ENCODE measurements at places on chromosomes 12 and 14.

DNA sequence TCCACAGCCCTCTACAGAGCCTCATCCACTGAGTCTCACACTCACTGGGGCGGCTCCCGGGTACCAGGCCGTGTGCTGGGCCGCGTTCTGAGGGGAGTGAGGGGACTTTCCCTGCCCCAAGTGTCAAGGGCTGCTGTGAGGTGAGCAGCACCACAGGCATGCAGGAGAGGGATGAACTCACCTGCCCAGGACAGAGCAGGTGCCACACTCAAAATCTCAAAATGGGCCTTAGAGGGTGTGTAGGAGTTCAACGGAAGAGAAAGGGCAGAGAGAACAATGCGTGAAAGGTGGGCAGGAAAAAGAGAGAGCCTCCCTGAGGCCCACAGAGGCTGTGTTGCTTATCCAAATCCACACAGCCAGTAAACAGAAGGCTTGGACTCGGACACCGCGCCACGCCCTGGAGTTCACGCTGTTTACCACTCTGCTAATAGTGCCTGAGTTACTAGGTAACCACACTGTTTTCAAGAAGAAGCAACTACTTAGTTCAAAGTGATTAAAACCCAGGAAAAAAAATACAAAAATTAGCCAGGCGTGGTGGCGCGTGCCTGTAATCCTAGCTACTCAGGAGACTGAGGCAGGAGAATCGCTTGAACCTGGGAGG, 32.7 kb downstream of the TSPAN11 start:
- no peak for DNase-seq

GRCh38 chr14:89571491-89571890, 154.5 kb upstream of the FOXN3 start:
- DNase-seq = no peak

DNA sequence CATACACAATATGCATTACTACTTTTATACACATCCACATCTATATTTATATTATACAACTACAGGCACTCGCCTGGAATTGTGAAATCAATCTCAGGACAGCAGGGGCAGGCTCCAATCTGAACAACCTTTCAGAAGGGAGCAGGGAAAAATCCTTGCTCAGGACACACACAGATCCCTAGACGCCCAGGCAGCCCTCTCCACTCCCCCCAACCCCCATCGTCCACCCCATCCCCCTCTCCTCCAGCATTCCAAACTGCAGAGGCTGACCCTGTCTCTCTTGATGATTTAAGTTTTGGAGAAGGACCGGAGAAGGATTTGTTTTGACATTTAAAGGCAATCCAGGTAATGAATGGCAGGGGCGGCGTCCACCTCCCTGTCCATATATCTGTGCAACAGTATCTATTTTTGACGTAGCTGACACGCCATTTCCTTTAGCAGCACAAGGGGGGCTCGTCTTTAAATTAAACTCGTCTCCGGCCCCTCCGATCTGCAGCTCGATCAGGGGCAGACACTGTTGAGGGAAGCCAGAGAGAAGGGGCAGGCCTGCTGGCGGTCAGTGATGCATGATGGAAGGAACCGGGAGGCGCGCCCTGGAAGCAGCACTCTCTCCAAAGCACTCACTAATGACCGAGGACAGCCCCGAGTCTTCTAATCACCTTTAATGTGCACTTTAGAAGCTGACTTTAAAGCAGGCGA, 95.0 kb upstream of the TBX5 start:
- no peak for DNase-seq

DNA sequence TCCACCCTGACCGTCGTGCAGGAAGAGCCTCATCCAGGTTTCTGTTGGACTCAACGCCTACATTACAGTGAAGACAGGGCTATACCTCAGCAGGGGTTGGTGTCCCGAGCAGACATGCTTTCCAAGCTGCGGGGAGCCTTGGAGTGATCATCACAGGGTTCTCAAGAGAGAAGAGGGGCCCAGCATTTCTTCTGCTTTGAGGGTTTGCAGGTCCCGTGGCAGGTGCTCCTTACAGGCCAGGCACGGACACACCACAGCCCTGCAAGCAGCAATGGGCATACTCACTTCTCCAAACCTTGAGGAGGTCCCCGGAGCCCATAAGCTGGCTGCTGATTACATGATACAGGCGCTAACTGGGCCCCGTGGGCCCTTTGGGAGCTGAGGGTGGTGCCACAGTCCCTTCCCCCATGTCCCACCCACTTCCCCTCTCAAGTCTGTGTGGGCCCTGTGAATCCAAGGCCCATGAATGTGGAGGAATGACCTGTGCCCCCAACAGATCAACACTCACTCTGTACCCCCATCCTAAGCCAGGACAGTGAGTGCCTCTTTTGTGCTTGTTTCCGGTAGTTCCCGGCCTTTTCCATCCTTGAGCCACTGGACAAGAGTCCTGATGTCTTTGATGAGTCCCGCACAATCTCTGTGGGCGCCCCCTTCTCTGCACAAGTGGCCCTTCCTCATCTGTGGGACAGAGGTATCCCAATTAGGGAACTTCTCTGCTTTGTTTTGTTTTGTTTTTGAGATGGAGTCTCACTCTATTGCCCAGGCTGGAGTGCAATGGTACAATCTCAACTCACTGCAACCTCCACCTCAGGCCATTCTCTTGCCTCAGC, 1.1 kb downstream of the AQP2 start:
- DNase-seq = no peak

- no peak for DNase-seq
These were observed 31.8 kb downstream of the PPFIA2 start for GRCh38 chr12:81727391-81727790.

DNA sequence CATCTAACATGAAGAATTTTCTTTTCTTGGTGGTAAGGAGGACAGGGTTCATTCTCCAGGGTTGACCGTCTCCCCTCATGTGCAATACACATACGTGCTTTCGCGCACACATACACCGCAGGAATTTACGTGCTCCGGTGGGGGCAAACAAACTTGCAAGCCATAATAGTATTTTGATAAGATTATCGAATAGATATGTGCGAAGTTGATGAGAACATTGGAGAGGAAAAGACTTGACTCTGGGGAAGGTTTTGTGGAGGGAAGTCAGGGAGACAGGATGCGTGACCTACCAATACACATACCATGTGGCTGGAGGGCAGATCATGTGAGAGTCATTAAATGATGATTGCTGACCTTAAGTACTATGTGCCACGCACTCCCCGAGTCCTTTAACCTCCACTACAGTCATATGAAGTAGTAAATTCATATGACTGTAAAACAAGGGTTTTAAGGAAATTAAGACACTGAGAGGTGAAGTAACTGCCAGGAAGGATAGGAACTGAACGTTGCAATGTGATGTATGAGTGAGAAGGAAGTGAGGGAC, 921 bp downstream of the RAD51B start:
- no peak for DNase-seq

DNA sequence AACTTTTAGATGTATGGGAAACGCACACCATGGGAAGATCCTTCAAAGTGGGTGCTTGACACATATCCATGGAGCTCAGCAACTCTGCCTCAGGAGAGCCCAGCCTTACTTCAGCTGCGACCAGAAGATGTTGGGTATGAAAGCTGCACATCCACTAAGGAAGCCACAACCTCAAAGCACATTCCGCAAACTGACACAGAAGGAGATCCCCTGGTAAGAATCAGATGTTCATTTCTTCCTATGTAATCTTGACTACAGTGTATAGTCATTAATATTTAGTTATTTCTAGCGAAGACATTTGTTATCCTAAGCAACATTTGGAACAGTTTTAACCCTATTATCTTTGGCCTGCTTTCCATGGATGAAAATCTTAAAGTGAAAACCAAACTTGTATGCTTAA, 374.2 kb downstream of the NAV3 start:
- no peak for DNase-seq

GRCh38 chr14:90797919-90798318, 18.3 kb downstream of the TTC7B start:
- no peak for DNase-seq

DNA sequence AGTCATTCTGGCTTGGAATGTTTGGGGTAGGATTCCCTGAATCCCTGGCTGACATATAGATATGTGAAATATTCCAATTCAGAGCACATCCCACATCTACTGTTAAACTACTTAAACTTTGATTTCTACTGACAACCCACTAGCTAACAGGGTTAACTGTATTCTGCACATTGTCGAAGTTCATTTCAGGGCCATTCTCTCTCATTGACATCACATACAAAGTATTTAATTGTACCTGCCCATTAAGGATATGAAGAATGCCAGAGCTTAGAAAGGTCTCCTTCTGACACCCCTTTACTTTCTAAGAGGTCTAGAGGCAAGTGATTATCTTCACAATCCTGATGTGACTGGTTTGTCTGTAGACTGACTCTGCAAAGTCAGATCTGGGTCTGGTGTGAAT, 2.8 kb upstream of the DCN start:
- DNase-seq = no peak

- no peak for DNase-seq
These were observed 3.6 kb downstream of the GOLGA3 start for GRCh38 chr12:132825089-132825488.

GRCh38 chr14:55028066-55028465, 1.0 kb downstream of the SOCS4 start:
- DNase-seq = no peak

DNA sequence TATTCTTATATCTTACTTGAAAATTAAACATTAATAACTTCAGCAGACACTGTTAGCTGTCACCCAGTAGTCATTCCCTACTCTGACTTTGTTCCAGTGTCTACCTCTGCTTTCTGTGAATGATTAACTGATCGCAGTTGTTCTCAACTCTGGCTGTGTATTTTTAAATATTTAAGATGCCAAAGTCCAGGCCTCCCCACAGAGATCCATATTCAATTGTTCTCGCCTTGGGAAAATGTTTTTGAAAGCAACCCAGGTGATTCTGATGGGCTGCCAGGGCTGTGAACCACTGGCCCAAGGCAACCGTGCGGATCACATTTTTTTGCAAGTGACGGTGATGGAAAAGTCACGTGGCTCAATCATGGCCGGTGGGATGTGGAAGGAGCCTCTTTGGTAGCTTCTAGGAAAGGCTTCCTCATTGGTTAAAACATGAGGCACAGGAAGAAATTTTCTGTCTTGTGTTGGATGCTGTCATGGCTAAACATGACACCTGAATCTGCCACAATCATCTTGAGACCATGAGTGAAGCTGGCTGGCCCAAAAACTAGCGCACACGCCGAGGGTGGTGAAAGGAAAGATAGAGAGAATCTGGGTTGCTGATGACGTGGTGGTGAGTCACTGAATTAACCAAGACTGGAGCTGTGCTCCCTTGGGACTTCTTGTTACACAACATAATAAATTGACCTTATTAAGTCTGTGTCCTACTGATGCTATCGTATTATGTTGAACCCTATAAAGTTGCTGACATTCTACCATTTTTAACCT, 37.2 kb downstream of the RDH12 start:
- DNase-seq = no peak

GRCh38 chr14:36333119-36333518, 12.7 kb upstream of the MBIP start:
- no peak for DNase-seq

DNA sequence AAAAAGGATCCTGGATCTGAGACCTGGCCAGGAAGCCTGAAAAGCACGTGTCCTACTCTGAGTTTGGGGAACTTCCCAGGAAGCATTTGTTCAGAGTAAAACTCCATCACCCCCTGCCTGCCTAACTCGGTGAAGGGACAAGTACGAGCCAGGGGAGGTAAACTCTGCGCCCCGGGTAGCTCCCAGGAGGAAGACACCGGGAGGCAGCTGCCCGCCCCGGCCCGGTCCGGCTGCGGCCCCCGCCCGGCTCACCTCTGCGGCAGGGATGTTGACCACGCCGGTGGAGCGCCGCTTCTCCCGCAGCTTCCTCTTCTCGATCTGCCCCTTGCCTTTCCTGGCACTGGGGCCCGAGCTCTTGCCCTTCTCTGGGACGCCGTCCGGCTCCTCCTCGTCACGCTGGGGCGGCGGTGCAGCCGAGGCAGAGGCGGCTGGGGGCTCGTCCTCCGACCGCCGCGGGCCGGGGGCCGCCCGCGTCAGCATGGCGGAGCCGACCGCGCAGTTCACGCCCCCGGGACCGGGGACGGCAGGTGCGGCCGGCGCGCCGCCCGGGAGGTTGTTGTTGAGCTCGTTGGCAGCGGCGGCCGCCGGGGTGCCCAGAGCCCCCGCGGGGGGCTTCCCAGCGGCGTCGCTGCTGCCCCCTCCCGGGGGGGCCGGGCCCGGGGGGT, 1.2 kb downstream of the PAWR start:
- DNase-seq = peak; percentile 41

- no peak for DNase-seq
These were observed 16.7 kb downstream of the AKT1 start for GRCh38 chr14:104778694-104779331.

DNA sequence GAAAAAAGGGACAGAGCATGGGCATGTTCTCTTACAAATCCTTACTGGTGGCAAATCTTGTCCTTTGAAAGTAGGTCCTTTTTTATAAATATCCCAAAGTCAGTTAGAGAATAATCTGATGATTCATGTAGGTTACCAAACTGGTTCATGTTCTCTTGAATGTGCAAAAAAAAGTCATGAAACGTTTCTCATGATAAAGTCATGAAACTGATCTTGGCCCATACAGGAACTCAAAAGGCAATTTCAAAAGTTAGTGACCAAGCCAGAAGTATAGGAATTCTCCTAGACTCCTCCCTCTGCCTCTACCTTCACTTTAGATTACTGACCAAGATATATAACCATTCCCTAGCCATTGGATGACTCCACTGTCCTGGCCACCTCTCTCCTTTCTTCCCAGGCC, 27.3 kb upstream of the SPTSSA start:
- no peak for DNase-seq

DNA sequence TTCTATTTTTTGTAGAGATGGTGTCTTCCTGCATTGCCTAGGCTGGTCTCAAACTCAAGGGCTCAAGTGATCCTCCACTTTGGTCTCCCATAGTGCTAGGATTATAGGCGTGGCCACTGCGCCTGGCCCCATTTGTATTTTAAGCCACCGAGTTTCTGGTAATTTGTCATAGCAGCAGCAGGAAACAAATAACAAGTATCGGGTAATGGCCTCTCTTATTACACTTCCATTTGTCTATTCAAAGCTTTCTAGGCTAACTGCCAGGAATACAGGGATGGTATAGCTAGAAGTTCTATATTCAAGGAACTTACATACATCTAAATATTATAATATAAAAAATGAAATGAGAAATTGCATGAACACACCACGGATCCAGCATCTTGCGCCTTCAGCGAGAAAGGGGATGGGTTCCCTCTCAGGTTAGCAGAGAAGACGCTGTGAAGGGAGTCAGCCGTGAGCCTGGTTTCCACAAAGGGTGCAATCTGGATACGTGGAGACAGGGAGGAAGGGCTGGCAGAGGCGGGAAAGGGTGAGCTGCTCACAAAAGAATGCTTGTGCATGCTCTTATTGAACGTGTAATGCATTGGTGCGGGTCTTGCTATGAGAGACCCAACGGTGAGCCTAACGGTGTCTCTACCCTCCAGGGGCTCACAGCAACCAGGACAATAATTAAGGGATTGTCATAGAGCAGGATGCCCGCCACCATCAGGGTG, 9.5 kb downstream of the BDKRB1 start:
- no peak for DNase-seq

All from hippocampal formation (tissue), 2 donors.